ENCODE measurements at places on chromosomes 5 and 9.
A peak's percentile ranks its signal among the peaks of the same experiment; 100 is the strongest.

DNA sequence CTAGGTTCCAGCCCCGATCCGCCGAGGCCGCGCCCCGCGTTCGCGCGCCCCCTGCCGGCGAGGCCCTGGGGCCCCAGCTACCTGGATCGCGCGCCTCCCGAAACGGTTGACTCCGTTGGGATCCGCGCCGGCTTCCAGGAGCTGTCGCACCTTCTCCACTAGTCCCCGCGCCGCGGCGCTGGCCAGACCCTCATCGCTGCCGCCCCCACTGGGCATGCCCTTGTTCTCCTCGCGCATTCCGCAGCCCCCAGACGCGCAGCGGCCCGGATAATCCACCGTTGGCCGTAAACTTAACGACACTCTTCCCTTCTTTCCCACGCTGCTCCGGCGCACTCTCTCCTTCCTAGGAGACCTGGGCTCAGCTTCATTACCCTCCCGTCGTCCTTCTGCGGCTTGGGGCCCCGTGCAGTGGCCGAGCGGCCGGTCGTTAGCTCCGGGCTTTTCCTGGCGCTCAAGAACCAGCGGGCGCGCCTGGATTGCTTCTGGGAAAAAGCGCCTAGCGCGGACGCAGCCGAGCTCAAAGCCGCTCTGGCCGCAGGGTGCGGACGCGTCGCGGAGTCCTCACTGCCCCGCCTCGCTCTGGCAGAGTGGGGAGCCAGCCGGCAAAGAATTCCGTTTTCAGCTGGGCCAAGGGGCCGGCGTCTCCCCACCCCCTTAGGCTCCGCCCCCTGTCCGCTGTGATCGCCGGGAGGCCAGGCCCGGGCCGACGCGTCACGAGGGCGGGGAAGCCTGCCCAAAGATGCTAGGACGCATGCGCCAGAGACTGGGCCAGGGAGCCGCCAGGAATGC lies at the start of gene CDKN2B:
Gene CDKN2B (minus strand): TSS at position 589 of the 789 bp plus-strand sequence. CDS start 352 bp downstream, at position 237.
- DNase-seq, result peak; percentile 95

DNA sequence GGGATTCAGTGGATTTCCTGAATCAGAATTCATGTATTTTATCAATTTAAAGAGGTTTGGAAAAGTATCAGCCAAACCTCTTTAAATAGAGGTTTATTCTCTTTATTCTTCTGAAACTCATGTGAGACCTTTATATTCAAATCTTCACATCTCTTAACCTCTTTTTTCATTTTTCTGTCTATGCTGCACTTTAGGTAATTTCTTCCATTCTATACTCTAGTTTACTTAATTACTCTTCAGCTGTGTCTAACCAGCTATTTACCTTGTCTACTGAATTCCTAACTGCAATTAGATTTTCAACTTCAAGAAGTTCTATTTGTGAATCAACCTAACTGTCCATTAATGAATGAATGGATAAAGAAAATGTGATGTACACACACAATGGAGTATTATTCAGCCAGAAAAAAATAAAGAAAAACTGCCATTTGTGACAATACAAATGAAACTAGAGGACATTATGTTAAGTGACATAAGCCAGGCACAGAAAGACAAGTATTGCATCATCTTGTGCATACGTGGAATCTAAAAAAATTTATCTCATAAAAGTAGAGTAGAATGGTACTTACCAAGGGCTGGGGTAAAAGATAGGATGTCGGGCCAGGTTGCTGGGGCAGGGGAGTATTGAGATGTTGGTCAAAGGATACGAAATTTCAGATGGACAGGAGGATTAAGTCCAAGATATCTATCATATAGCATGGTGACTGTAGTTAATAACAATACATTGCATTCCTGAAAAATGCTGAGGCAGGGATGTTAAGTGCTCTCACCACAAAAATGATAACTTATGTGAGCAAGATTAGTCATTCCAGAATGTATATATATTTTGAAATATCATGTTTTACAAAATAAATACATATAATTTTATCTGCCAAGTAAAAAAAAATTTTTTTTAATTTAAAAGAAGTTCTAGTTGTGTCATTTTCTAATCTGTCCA lies 129.5 kb upstream of the LRRTM2 start:
- DNase-seq, result no peak

GRCh38 chr5:26148569-26149107 lies 889.7 kb downstream of the CDH9 start:
- peak; percentile 14 for DNase-seq

DNA sequence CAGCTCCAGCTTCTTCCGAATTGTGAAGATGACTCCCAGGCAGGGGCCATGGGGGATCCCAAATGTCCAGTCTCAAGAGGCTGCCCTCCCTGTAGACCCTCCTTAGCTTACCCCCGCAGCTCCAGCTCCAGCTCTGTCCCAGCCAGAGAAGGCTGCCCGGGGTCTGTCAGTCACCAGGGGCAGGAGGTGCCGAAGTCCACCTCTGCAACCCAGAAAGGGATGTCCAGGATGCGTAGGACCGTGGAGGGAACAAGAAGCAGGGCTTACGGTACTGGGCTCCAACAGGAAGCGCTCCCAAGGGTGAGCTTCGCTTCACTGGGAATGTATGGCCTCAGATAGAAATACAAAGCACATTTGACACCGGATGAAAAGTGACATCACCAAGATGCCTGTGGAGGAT lies 6.0 kb downstream of the IPPK start:
- no peak for DNase-seq

DNA sequence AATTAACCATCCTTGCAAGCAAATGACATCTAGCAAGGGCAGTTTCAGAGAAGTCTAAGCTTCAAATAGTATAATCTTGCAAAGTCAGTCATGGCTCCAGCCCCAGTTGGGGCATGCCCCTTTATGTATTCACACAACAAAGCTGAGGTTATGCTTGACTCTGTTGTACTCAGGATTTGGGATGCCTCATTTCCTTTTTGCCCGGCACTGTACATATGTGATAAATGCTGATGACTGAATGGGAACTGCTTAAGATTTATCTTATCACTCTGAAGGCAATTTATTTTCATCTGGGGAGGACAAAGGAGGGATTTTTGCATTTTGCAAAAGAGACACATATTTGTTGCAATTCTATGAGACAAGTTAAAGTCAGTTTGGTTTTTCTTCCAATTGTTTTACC lies 219.2 kb downstream of the TRPM3 start:
- no peak for DNase-seq

DNA sequence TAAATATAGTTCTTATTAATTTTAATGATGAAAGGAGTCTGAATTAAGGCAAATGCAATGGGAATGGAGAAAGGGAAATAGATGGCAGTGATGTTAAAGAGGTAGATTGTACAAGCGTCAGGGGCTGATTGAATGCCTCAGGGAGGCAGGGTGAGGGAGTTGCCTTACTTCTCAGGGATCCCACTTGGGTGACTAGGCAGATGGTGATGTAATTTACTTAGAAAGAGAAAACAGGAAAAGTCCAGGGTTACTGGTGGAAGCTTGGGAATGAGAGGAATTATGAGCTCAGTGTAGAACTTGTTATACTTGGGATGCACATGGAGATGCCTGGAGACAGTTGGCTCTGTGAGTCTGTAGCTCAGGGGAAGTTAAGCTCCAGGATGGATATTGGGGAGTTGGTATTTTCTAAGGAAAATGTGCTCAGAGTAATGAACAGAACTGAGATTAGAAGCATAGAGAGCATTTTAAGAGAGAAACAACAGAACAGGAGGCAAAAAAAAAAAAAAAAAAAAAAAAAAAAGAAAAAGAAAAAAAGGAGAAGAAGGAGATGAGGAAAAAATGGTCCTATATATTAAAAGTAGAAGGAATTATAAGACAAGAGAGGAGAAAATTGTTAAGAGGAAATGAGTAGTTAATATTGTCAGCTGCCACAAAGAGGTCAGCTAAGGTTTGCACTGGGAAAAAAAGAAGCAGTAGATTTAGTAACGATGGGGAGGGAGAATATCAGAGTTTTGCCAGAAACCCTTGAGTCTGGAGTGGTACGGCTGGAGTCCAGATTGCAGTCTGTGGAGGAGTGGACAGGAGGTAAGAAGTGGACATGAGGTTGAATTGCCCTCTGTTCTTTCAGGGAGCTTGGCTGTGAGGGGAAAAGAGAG lies 88.0 kb upstream of the ELL2 start:
- DNase-seq, result peak; percentile 21

DNA sequence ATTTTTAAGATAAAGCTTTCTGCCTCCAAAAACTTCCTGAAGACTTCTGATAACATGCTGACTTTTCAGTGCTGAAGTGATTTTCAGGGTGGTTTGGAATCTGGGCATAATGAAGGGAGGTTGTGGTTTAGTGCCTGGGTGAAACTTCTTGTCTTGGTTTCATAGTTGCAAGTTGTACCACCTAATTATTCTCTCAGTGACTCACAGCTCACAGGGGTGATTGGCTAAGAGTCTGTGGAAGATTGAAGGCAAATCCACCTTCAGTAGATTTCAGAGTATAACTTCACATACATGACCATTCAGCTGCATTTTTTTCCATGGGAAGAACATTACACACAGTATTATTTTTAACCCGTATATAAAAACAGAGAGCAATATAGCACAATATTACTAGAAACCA lies 199.9 kb downstream of the PTTG1 start:
- no peak for DNase-seq

GRCh38 chr9:10479172-10479571 lies 133.6 kb downstream of the PTPRD start:
- no peak for DNase-seq

DNA sequence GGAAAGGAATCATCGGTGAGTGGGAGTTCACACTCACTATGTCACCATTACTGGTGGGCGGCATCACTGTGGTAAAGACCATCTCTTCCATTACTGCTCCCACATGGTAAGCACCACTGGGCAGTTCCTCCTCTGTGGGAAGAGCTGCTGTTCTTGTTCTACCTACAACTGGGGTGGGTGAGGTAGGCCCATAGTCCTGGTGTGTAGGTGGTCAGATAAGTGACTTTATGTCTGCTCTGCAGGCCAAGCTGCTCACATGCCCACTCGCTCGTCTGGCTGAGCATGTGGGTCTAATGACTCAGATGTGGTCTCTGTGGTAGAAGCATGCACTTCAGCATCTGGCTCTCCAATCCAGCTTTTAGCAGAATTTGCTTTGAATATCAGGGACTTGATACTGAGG lies 82.9 kb downstream of the TMEM215 start:
- DNase-seq, result no peak

GRCh38 chr5:172892713-172893112 lies 58.7 kb downstream of the ERGIC1 start:
- no peak for DNase-seq

DNA sequence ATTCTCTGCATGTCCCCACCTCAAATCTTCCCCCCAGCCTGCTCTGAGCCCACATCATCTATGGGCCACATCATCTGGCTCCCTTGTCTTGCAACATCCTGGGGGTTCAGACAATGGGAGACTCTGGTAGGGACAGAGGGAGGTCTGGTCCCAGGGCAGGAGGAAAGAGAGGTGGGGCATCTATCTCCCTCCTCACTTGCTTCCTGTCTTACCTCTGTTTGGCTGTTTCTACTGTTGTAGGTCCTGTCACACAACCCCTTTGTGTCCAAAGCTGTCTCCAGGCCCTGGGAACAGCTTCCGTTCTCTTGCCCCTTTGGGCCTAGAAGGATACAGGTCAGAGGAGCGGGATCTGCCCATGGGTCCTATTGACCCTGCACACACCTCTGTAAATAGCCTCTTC lies 227.2 kb downstream of the NSG2 start:
- no peak for DNase-seq

DNA sequence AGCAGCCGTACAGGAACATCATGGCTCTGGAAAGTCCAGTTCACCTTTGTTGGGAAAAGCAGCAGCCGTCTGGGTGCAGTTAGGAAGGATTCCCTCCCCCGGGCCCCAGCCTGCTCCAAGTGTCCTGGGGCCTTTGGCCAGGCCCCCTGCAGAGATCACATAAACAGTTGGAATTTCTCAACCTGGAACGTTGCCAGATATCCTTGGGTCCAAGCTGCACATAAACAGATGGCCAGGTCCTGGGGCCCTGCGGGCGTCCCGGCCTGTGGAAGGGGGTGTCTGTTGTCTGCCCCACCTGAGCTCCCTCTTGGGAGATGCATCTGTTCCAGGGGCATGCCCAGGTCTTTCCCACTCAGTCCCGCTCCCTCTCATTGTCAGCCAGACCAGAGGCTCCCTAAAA lies 92.7 kb downstream of the COL5A1 start:
- DNase-seq, result no peak

GRCh38 chr9:128771094-128771721 lies 519 bp downstream of the ZER1 start:
- DNase-seq, result no peak

DNA sequence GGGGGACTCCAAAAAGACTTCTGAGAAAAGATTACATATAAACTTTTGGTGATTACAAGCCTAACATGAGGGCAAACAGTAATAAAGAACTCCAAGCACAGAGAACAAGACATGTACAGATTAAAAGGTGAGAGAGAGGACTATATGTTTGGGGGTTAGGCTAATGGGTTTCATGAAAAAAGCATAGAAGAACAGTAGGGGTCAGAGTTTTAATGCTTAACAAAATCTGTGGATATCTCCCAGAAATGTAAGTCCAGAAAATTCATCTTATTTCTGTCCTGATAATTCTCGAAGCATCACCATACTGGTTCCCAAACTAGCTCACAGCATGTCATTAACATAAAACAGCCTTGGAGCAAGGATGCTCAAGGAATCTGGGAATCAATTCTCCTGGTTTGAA lies 137.2 kb downstream of the ARRDC3 start:
- no peak for DNase-seq

GRCh38 chr5:1890296-1890695 lies 7.6 kb upstream of the IRX4 start:
- no peak for DNase-seq

DNA sequence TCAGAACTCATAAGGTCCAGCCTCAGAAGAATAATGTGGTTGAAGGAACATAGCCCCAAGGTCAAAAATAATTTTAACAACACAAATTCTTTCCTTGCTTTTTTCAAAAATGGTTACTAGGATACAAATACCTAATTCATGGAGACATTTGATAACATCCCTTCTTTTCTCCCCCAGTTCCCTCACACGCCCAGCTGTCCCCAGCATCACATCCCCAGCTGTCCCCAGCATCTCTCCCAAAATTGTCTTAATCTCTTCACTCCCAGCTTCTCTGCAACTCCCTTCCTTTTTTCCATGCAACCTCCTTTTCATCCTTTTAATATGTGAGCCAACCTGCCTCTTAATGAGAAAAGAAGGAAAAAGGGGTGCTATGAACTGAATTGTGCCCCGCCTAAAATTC lies 77.8 kb downstream of the FSTL4 start:
- DNase-seq, result no peak

DNA sequence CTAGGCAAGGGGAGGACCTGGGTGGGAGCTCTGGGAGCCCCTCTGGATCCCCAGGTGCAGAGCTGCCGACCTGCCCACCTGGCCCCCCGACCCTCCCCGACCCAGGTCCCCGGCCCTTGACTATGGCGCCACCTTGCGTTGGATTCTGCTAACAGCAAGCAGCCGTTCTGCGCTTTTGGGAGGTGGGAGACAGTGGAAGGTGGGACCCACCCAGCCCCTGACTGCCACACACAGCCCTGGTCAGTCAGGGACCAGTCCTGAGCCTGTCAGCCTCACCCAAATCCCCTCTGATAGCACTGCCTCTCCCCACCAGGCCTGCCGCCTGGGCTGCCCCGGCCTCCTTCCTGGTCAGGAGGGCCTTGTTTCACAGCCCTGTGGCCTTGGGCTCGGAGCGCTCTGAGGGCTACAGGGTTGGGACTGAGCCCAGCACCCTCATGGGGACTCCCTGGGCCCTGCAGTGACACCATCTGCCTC lies 77.9 kb downstream of the HMCN2 start:
- DNase-seq, result peak; percentile 66

Measured in eye (tissue), 1 donor.